ENCODE measurements at places on chromosomes 5 and 9. TPM values are rescaled to one million over a fixed set of nuclear protein-coding genes. Genes with fewer than 3 reads are reported as not detected.

SH3TC2 gene
- 1.3 TPM for polyA plus RNA-seq

RLN1 gene
- polyA plus RNA-seq, result 0.75 TPM

SLC4A9 gene
- 0.63 TPM for polyA plus RNA-seq

SYNPO gene
- polyA plus RNA-seq, result 26.7 TPM

IL7R gene
- polyA plus RNA-seq, result 1.6 TPM

LPCAT1 gene
- polyA plus RNA-seq, result 56.4 TPM

SPATA31C1 gene
- polyA plus RNA-seq, result 0.63 TPM

MSX2 gene
- polyA plus RNA-seq, result 0.10 TPM

NKD2 gene
- 7.8 TPM for polyA plus RNA-seq

TMEM252 gene
- polyA plus RNA-seq, result 4.3 TPM

CORO2A gene
- polyA plus RNA-seq, result 2.1 TPM

YIPF5 gene
- polyA plus RNA-seq, result 74.1 TPM

PTAR1 gene
- 54.6 TPM for polyA plus RNA-seq

ZNF462 gene
- 27.6 TPM for polyA plus RNA-seq

FOXE1 gene
- polyA plus RNA-seq, result not detected

CD74 gene
- 267 TPM for polyA plus RNA-seq

FAM240B gene
- polyA plus RNA-seq, result not detected

SPATA6L gene
- polyA plus RNA-seq, result 6.1 TPM

SPINK6 gene
- polyA plus RNA-seq, result not detected

CAMK4 gene
- 6.2 TPM for polyA plus RNA-seq

PAEP gene
- not detected for polyA plus RNA-seq

IFNE gene
- polyA plus RNA-seq, result 0.47 TPM

CKS2 gene
- polyA plus RNA-seq, result 88.5 TPM

WDR55 gene
- 16.3 TPM for polyA plus RNA-seq

FOXD4L4 gene
- polyA plus RNA-seq, result not detected

TTC33 gene
- polyA plus RNA-seq, result 38.8 TPM

PCDHGC3 gene
- polyA plus RNA-seq, result 121 TPM

NUTM2G gene
- 0.37 TPM for polyA plus RNA-seq

EQTN gene
- polyA plus RNA-seq, result 0.30 TPM

LCN1 gene
- polyA plus RNA-seq, result not detected

ZNF79 gene
- polyA plus RNA-seq, result 7.3 TPM

SIT1 gene
- polyA plus RNA-seq, result 0.46 TPM

GKAP1 gene
- polyA plus RNA-seq, result 23.3 TPM

MYOZ3 gene
- polyA plus RNA-seq, result 10.3 TPM

TRIM7 gene
- polyA plus RNA-seq, result 0.43 TPM

NIM1K gene
- polyA plus RNA-seq, result 0.30 TPM

C9orf50 gene
- polyA plus RNA-seq, result 1.1 TPM

RHOBTB3 gene
- polyA plus RNA-seq, result 62.0 TPM

FOXD4L3 gene
- not detected for polyA plus RNA-seq

SAXO1 gene
- 0.46 TPM for polyA plus RNA-seq

VLDLR gene
- polyA plus RNA-seq, result 31.6 TPM

PPP3R2 gene
- polyA plus RNA-seq, result 0.12 TPM

EGFLAM gene
- polyA plus RNA-seq, result 15.1 TPM

PRDM9 gene
- not detected for polyA plus RNA-seq

TAL2 gene
- polyA plus RNA-seq, result 0.89 TPM

CDX1 gene
- polyA plus RNA-seq, result 0.40 TPM

ADAMTS12 gene
- polyA plus RNA-seq, result 35.7 TPM
